ENCODE measurements at places on chromosomes 11 and 22.
A peak's percentile ranks its signal among the peaks of the same experiment; 100 is the strongest.

GRCh38 chr11:68841718-68842426 is at the start of gene CPT1A:
Gene CPT1A (minus strand): TSS chr11:68841916. CDS start chr11:68815474, 26,442 bp downstream.
- peak; percentile 80 for DNase-seq

- DNase-seq: no peak
These were observed 44.6 kb downstream of the FZD4 start for GRCh38 chr11:86910592-86910991.

- no peak for DNase-seq
These were observed 22.3 kb upstream of the GUCY1A2 start for GRCh38 chr11:107040433-107041087.

DNA sequence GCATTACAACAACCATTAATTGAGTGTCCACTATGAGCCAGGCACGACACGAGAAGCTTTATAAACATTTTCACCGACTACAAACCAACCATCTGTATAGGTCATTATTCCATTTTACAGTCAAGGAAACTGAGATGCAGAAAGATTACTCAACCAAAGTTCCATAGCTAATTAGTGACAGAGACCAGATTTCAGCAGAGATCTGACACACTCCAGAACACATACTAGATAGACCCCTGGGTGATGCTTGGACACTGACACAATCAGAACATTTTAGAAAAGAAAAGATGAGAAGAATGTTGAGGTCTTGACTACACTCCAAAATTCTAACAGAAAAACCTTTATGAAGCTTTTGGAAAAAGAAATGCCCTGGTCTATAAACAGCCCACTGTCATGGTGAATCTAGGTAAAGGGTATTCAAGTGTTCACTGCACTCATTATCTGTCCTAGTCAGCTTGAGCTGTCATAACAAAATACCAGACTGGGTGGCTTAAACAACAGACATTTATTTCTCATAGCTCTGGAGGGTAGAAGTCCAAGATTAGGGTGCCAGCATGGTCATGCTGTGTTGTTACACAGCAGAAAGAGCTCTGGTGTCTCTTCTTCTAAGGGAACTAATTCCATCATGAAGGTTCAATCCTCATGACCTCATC is 89.0 kb downstream of the RELT start:
- DNase-seq: no peak

DNA sequence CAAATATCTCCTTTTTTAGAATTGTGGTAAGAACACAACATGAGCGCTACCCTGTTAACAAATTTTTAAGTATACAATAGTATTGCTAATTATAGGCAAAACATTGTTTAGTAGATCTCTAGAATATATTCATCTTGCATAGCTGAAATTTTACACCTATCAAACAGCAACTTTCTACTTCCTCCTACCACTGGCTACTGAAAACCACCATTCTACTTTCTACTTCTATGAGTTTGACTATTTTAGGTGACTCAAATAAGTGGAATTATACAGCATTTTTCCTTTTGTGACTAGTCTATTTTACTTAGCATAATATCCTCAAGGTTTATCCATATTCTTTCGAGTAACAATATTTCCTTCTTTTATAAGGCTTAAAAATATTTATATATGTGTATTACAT is 128.4 kb downstream of the FAM76B start:
- no peak for DNase-seq

DNA sequence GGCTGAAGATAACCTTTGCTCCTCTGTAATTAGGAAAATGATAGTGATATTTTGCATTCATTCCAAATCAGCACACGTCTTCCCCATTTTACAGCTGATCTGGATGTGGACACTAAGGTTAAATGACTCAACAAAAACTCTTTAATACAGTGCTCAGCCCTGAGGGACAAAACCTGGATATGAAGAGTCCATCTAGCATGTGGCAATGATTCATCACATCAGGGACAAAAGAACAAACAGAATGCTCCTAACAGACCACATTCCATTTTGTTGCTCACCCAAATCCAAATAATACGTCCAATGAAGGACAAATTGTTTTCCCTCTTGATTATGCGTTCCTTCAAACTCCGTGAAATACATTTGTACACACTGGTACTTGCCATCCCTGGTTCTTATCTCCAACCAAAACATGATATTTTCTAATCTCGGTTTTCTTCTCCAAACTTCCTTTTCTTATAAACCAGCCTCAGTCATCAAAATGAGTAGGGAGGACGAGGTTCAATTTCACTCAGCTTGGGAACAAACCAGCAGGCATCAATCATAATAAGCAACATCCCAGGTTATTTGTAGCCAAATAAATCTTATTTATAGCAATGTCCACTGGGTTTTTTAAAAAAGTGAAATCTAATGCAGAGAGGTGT is 53.7 kb upstream of the MTMR2 start:
- DNase-seq: no peak
